ENCODE measurements at places on chromosomes 11 and 22.

DNA sequence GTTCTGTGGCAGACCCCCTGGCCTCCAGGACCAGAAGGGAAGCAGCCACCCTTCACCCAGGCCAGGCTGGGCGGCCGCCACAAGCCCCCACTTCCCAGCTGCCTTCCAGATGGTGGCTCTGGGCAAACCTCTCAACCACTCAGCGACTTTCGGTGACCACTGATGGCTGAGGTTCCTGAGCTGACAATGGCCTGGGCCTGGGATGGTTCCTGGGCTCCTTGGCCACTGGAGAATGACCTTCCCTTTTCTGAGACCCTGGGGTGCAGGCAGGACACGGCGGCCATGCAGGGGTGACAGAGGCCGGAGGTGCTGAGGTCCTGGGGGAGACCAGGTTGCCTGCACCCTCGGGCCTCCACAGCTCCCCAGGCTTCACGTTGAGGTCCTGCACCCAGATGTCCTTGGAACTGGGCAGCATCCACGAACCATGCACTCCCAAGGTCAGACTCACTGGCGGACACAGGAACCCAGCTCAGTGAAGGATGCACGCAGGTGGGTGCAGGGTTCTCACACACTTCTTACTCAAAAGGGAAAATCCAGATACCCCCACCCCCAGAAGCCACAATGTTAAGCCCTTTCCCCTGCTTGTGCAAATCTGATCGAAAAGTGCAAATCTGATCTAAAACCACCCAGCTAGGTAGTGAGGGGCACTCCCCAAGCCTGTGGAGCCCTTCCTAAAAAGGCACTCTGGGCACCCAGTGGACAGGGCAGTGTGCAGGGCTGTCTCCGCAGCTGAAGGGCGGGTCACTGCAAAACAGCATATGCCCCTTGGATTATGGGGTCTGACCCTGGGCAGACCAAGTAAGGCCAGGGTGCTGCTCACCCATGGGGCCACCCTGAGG is 13.9 kb upstream of the PHLDA2 start:
- no peak for DNase-seq

DNA sequence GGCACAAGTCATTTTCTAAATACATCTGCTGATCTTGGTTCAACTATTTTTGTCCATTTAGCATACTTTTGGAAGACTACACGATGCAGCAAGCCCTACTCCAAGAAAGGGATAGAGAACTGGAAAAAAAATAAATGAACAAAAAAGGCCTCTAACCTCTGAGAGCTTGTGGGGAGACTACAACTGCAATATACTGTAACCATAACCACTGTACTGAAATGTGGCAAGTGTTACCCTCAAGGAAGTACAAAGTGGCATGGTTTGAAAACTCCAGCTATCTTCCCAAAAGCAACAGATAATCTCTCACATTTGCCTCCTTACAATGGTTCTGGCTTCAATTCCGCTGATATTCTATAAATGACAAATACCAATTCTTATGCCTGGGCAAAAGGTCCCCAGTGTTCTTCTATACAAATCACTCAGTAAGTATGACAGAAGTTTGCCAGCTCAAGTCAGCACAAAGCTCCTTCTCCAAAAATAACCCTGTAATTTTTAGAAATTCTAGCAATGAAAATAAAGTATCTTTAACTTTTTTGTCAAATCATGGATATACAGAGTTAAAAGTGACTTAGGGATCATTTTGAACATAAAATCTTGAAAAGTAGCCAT is 22.9 kb downstream of the AMBRA1 start:
- DNase-seq = no peak

DNA sequence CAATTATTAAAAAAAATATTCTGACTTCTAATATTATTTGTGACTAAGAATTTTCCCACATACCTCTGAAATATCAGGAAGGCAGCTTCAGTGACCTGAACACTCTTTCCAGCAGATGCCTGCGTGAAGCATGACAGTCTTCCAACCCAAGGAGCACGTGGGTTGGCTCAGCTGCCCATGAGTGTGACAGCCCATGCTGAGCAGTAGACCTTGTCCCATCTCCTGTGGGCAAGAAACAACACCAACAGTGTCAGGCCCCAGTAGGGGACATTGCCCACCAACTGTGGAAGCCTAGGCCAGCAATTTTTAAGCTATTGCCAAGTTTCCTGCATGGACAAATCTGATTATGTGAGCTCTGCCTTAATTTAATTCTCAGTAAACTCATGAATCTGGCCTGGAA is 66.4 kb upstream of the OLFML1 start:
- DNase-seq = no peak

GRCh38 chr22:39237318-39238100 is 7.3 kb downstream of the PDGFB start:
- DNase-seq = no peak

- DNase-seq = no peak
Measured at GRCh38 chr11:31841435-31841834, 30.3 kb upstream of the PAX6 start.

GRCh38 chr11:64102005-64102738 is 63.7 kb downstream of the MACROD1 start:
- DNase-seq = no peak

All from mammary epithelial cell (primary cell).